ENCODE measurements at places on chromosomes 7 and 10. TPM values are rescaled to one million over a fixed set of nuclear protein-coding genes. Genes with fewer than 3 reads are reported as not detected.

ZNF117 gene
- 1.6 TPM for total RNA-seq

TBX20 gene
- total RNA-seq = not detected

RASA4 gene
- total RNA-seq = 3.4 TPM

KCNIP2 gene
- 0.51 TPM for total RNA-seq

COBL gene
- total RNA-seq = 0.49 TPM

KLLN gene
- total RNA-seq = 0.13 TPM

OR6B1 gene
- total RNA-seq = not detected

SEMA3E gene
- 1.6 TPM for total RNA-seq

UPF2 gene
- 7.2 TPM for total RNA-seq

PLEKHS1 gene
- not detected for total RNA-seq

MINPP1 gene
- 26.4 TPM for total RNA-seq

CYP3A7 gene
- total RNA-seq = not detected

NODAL gene
- not detected for total RNA-seq

STRIP2 gene
- 5.5 TPM for total RNA-seq

GRM3 gene
- not detected for total RNA-seq

TMEM184A gene
- 4.4 TPM for total RNA-seq

GHRHR gene
- not detected for total RNA-seq

PPP1R17 gene
- total RNA-seq = not detected

CCDC126 gene
- total RNA-seq = 11.4 TPM

ANKRD61 gene
- not detected for total RNA-seq

ADRA2A gene
- under 0.01 TPM for total RNA-seq

BEND7 gene
- 16.8 TPM for total RNA-seq

TRIM24 gene
- 18.3 TPM for total RNA-seq

SOSTDC1 gene
- 13.1 TPM for total RNA-seq

TRPV5 gene
- not detected for total RNA-seq

EN2 gene
- not detected for total RNA-seq

NRG3 gene
- total RNA-seq = 3.3 TPM

IDI2 gene
- total RNA-seq = not detected

BNIP3 gene
- total RNA-seq = 44.9 TPM

INTS15 gene
- total RNA-seq = 29.5 TPM

TSPAN15 gene
- total RNA-seq = 9.5 TPM

OR13A1 gene
- not detected for total RNA-seq

NUTM2A gene
- total RNA-seq = 0.76 TPM

STEAP1B gene
- total RNA-seq = 0.13 TPM

LIPN gene
- not detected for total RNA-seq

BTBD16 gene
- 1.4 TPM for total RNA-seq

ZNF212 gene
- 6.3 TPM for total RNA-seq

SLC13A1 gene
- total RNA-seq = not detected

PDZD7 gene
- total RNA-seq = 5.5 TPM

OLAH gene
- total RNA-seq = 3.1 TPM

EPDR1 gene
- total RNA-seq = 34.5 TPM

FXYD4 gene
- not detected for total RNA-seq

Measured in mesangial cell (primary cell).